Activated T-helper 1 cell treated with anti-CD3 and anti-CD28 coated beads, Interleukin-2, amount 50 U/mL, for 16 hours (primary cell): ENCODE measurements at places on chromosomes 16 and 17.

DNA sequence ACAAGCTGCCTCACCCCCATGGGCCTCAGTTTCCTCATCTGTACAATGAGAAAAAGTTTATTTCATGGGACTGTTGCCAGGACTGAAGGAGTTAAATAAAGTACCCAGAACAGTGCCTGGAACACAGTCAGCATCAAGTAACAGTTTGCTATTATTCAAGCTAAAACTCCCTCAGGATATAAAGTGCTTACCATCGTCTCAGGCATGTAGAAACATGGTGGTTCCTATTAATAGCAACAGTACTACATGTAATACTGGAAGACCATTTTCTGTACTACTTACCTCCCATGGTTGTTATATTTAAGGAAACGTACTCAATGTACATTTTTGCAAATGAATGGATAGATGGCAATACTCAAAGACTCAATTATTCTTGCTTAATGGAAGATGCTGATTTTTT lies 93.4 kb downstream of the NCOR1 start:
- no peak for DNase-seq

GRCh38 chr17:55436224-55437158 lies 14.9 kb upstream of the MMD start:
- no peak for DNase-seq

GRCh38 chr17:79019632-79020584 lies 4.1 kb upstream of the C1QTNF1 start:
- no peak for DNase-seq

DNA sequence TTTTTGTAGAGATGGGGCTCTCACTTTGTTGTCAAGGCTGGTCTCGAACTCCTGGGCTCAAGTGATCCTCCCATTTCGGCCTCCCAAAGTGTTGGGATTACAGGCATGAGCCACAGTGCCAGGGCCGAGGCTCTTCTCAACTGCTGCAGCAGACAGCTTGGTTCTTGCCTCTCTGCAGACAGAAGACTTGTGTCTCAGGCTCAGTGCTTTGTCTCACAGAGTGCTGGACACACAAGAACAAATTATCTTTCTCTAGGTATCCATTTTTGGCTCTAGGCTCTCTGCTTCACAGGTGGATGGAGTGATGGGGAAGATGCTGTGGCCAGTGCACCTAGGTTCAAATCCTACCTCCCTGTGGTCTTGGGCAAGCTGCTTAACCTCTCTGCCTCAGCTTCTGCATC lies 80.8 kb upstream of the RNU2-1 start:
- DNase-seq, result no peak

DNA sequence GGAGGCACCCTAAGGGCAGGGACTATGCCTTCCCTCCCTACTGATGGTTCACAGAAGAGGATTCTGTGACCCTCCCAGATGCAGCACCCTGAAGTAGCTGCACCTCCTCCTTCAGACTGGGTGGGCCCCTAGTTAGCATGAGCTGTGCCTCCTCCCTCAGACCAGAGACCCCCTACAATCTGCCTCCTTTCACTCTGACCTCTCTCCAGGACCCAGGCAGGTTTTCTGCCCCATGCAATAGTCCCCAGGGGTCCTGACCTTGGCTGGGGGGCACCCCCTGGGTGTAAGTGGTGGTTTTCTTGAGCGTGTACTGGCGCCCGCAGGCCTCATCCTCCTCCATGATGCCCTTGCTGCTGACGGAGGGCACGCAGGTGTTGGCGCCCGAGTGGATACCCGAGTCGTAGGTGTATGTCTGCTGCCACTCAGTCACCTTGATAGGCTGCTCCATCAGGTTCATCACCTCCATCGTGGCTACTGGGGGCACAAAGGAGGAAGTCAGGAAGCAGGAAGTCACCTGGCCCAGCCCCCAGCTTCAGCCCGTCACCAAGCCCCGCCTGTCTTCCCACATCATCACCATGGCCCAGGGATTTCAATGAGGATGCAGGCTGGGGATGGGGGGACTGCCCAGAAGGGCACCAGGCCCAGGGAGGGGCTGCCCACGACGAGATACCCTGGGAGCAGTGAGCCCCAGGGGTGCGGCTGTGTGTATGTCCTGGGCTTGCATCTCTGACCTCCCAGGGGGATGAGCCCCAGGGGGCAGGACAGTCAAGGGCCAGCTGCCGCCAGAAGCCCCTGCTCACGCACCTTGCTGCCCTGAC lies 14.9 kb downstream of the JUP start:
- DNase-seq, result no peak

GRCh38 chr17:75848523-75849278 lies 4.5 kb upstream of the UNC13D start:
- peak; percentile 69 for DNase-seq

GRCh38 chr17:82383411-82383810 lies 11.8 kb downstream of the UTS2R start:
- DNase-seq, result no peak

GRCh38 chr16:64276646-64277045 lies 845.2 kb downstream of the CDH11 start:
- DNase-seq, result no peak

- peak; percentile 57 for DNase-seq
Observed at GRCh38 chr17:57783338-57783742, 38.2 kb upstream of the CCDC182 start.

DNA sequence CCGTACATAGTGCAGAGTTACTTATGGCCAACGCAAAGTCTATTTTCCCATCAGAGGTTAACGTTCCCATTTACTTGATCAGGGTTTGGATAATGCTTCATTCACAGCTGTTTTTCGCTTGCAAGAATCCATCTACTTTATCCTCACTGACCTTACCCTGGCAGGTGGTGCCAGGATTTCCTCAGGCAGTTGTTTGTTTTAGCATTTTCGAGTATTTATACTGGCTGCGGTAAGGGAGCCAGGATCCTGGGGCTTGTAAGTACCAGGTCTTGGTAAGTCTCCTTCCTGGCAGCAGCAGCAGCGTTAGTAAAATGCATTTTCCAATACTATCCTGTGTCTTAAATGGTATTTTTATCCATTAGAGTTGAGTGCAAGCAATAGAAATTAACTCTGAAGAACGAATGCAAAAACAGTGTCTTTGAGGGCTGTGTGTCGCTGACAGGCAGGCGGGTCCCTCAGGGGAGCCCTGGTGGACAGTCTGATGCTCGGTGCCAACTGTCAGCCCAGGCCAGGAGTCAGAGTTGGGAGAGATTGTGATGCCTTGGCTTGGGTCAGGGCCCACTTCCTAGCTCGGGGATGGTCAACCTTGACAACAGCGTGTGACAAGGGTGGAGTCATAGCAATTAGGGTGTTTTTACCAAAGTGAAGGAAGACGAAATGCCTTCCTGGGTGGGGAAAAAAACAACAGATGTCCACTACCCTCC lies 92.4 kb upstream of the HSBP1 start:
- no peak for DNase-seq

- no peak for DNase-seq
Observed at GRCh38 chr16:71572497-71573116, 4.3 kb downstream of the TAT start.

DNA sequence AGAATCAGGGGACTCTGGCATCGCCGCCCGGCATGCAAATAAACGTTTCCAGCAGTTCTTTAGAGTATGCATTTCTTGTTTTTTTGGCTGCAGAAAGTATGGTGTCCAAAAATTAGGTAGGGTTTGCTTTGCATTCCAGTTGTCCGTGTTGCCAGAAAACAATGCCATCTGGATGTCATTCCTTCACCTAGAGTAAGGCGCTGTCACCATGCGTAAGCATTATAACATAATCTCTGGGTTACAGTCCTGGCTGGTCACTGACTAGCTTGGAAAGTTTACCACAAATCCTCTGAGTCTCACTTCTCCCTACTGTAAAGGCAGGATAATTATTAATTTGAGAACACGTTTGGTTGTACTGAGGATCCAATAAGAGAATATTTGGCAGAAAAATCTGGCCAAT lies 457.7 kb downstream of the XYLT1 start:
- no peak for DNase-seq

DNA sequence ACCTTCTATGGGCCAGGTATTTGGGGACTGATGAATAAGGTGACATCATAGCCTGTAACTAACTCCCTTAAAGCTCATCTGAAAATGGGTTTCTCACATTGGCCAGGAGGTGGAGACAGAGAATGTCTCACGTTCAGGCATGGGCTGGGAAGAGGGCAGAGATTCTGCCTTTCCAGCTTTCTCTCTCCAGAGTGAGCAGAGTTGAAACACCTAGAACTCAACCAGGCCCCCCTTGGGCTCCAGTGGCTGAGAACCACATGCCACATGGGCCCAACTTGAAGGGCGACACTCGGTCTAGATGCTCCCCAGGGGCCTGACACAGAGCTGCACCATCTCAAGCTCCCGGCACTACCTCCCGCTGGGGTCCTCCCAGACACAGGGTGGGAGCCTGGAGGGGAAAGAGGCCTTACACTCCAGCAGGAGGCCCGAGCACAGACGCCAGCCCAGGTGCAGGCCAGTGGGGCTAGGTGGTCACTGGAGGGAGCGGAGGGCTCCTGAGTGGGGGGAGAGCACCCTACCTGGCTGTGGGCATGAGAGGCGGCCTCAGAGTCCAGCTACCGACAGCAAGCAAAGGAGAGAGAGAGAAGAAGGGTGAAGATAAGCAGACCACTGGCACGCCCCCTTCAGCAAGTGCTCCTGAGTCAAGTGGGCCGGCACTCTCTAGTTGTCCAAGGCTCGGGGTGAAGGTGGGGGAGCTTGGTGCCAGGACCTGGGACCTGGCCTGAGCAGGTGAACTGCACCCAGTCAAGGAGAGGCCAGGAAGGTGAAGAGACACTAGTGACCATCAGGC lies 55.9 kb downstream of the MYO18A start:
- no peak for DNase-seq

- peak; percentile 62 for DNase-seq
Observed at GRCh38 chr16:785563-786535, 2.3 kb downstream of the RPUSD1 start.

DNA sequence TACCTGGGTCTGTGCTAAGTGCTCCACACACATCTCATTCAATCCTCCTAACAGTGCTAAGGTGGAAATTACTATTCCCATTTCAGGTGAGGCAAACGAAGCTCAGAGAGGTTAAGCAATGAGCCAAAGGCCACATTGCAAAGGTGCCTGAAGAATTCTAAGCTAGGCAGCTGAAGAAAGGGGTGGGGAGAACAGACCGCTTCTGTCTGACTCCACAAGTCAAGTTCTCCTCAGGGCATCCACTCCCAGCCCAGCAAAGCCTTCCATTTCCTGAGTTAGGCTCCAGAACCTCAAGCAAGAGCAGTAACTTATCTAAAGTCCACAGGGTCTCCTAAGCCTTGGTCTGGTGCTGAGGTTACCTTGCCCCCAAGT lies 27.0 kb upstream of the MRPS23 start:
- DNase-seq, result no peak

- DNase-seq, result peak; percentile 4
Observed at GRCh38 chr17:14359163-14360020, 58.5 kb downstream of the HS3ST3B1 start.

DNA sequence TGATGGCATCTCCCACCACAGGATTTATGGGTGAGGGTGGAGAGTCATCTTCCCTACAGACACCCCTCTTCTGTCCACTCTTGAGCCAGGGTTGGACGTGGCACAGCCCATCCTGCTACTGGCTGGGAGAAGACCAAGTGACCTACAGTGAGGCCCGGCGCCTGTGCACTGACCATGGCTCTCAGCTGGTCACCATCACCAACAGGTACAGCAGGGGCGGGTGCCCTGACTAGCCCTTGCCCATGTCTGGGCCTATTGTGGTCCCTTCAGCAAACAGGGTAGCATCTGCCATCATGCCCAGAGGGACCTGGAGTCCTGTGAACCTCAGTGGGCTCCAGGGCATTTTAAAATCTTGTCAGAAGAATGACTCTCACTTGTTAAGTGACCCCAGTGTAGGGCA lies 48.2 kb downstream of the MRC2 start:
- DNase-seq, result no peak

GRCh38 chr16:71383054-71383773 lies 24.7 kb downstream of the CALB2 start:
- DNase-seq, result no peak

DNA sequence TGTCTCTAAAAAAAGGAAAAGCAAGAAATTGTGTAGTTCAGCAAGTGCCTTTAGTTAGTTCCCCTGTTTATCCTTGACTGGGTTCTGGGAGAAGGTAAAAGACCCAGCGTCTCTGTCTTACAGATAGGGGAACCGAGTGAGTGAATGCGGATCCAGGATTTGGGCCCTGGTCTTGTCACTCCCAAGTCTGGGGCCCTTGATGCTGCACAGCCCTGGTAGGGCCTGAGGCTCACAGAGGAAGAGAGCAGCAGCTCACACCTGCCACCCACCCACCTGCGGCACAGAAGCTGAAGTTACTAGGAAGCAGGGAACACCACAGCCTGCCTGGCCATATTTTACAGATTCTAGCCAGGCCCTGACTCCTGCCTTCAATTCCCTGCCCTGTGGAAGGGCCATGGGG lies 22.2 kb downstream of the LASP1 start:
- DNase-seq, result no peak

GRCh38 chr17:8223356-8224126 lies 13.2 kb upstream of the AURKB start:
- DNase-seq, result no peak

- DNase-seq, result no peak
Observed at GRCh38 chr17:66038125-66038524, 153.8 kb downstream of the CEP112 start.

GRCh38 chr17:1029196-1029921 lies 32.4 kb downstream of the TIMM22 start:
- DNase-seq, result no peak

GRCh38 chr17:3847165-3847670 lies 1.2 kb upstream of the NCBP3 start:
- no peak for DNase-seq

DNA sequence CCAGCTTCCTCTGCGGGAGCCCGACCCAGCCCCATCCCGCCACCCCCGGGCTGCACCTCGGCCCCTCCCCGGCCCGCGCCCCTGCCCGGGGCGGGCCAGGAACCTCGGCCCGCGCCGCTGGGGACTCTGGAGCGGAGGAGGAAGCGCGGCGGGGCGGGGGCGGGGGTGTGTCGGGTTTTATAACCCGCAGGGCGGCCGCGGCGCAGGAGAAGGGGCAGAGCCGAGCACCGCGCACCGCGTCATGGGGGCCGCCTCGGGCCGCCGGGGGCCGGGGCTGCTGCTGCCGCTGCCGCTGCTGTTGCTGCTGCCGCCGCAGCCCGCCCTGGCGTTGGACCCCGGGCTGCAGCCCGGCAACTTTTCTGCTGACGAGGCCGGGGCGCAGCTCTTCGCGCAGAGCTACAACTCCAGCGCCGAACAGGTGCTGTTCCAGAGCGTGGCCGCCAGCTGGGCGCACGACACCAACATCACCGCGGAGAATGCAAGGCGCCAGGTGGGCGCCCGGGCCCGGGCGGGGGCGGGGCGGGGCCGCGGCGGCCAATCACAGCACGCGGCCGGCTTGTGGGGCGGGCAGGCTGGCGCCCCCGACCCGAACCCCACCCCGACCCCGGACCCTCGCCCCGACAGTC lies at the start of gene ACE:
ACE (plus strand) TSS at position 208 of the 626 bp plus-strand sequence; CDS start at position 242, 34 bp downstream.
- peak; percentile 15 for DNase-seq

GRCh38 chr17:973053-973452 lies 6.5 kb downstream of the NXN start:
- DNase-seq, result no peak

DNA sequence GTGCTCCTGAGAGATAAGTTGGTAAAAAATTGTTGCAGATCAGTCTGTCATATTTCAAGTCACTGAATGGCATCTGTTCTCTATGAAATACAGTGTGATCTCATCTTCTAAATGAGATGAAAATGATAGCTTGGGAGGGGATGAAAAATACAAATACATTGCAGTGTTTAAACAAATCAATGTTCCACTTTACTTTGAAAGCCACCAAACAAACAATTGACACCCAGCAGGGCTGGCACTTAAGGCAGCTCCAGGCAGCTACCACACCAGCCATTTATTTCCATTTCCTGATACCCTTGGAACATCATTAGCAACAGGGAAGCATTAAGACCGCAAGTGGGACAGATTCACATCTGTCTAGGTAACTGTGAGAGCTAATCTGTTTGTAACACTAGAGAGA lies 827.6 kb upstream of the KIF2B start:
- DNase-seq, result no peak

GRCh38 chr16:47392081-47392480 lies 68.8 kb downstream of the ITFG1 start:
- no peak for DNase-seq
